Urinary bladder (tissue), 4 donors: ENCODE measurements at places on chromosomes 12 and 14. TPM values are rescaled to one million over a fixed set of nuclear protein-coding genes. Genes with fewer than 3 reads are reported as not detected.

GRCh38 chr12:5515458-5515857 lies 83.5 kb downstream of the NTF3 start:
- no peak for DNase-seq

GRCh38 chr12:70619471-70620152 lies 17.6 kb downstream of the PTPRB start:
- DNase-seq, result no peak

DNA sequence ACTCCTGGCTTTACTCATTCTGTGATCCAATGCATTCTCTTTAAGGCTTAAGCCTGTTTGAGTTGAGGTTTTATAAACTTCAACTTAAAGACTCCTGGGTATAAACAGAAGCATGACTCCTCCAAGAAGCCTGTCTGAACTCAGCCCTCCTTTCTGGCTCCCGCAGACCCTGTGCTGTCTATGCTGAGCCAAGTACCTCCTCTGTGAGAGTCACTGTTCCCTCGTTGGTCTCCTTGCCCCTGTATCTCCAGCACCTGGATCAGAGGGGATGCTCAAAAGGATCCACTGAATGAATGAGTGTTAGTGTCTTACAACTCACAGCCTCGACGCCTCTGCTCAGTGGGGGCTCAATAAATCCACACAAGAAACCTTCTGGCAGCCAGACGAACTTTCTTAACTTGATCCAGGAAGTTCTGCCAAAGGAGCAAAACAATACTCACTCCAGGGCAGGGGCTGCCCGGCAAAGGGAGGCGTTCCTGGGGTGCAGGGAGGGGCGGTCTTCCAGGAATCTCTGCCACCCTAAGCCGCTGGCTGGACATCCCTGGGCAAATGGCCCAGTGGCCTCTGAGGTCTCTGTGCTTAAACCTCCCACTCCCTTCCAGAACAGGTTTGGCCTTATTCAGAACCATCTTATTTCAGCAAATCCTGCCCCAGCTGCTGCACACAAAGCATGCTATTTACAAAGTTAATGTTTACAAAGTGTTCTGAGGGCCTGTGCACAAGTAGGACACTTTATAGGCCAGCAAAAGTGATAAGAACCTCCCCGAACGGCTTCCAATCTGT lies 32.9 kb downstream of the MAP1LC3B2 start:
- no peak for DNase-seq

- DNase-seq, result no peak
These were observed 1107.3 kb downstream of the TMEM121 start for GRCh38 chr14:106633721-106634120.

ARMH4 gene
- 39.9 TPM for total RNA-seq
